NCI-H748 treated with DMSO at 0.1 percent for 48 hours (cell line): ENCODE measurements at places on chromosomes 7 and 10.

DNA sequence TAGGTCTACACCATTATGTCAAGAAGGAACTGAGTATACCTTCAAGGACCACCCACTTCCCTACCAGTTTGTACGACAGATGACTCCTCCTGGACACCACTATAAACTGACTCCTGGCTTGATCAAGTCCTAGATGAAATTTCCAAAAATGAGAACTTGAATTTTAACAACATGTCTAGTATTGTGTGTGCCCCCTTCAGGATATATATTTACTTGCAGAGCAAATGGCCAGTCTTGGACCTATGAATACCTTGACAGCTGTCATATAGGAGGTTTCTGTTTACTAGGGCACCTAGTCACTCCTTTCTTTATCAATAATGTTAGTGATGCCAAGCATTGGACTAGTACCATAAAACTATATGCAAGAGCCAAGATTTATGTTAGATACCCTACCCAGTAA, 94.1 kb upstream of the TMEM26 start:
- DNase-seq: no peak

DNA sequence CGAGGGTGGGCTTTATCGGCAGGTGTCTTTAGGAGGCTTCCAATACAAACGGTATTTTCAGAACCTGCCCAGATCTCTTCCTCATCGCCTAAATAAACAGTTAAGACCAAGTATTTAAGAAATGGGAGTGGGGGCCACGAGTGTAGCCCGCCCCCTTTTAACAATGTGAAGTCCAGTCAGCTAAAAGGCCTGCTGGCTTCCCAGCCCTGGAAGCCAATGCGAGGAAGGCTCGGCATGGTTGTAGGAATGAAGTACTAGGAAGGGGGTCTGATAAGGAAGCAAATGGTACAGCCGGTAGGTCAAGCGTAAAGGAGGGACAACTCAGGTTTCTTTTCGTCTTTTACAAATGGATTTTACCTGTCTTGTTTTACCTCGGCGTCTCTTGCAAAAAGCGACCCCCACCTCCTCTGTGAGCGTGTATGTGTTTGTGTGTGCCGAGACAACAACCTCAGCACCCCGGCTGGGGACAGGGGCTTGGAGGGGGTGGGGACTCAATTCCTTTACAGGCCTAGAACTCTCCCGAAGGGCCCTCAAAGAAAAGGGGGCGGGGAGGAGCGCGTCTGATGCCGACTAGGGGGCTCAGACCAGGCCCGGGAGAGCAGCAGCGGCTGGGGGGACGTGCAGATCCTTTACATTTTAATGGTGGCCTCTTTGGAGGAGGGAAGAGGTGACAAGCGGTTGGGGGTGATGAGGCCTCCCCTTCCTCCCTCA, 147.6 kb downstream of the GPR85 start:
- DNase-seq: peak; percentile 35

GRCh38 chr10:123559066-123559822, 106.9 kb upstream of the GPR26 start:
- peak; percentile 38 for DNase-seq

DNA sequence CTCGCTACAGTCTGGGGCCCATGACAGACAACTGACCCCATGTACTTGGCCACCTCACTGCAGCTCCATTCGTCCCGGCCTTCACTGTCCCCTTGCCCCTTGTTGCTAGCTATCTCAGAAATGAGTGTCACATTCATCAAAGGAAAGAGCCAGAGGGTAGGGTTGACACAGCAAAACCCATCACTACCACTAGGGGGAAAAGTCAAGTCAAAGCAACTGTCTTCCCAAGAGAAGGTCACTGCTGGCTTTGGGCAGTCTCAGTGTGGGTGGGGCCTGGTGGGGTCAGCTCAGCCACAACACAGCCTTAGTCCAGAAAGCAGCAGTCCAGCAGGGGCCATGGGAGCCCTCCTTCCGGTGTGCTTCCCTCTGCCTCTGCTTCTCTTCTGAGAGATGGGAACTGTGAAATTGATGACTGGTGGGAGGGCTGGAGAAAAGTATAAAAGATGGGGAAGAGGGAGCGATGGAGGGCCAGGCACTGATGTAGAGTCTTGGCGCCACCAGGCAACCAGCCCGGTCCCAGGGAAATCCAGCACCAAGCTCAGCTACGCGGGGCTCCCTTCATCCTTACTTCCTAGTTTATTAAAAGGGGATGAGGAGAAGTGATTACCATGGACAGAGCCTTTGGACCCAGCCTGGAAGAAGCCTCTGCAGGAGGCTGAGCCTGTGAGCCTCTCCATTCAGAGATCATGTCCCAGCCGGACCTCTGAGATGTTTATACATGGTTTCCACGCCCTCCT, 58.0 kb downstream of the PLXNA4 start:
- no peak for DNase-seq

DNA sequence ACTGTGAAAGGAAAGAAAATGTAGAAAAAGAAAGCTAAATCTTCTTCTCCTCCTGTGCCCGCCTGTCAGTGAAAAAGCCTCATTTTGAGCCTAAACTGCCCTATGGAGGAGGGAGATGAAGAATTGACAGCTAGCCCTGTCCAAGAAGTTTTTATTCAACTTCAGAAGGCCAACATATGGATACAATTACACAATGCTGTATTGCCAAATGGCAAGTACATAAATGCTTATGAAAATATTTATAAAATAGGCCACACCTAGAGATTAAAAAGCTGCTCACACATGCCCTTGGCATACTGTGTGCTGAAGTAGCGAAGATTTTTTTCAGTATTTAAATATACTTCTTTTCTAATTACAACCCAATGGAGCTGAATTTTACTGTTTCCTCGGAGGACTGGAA, 65.1 kb upstream of the NEBL start:
- DNase-seq: no peak

- no peak for DNase-seq
These were observed 95.1 kb upstream of the FZD1 start for GRCh38 chr7:91168871-91169829.

DNA sequence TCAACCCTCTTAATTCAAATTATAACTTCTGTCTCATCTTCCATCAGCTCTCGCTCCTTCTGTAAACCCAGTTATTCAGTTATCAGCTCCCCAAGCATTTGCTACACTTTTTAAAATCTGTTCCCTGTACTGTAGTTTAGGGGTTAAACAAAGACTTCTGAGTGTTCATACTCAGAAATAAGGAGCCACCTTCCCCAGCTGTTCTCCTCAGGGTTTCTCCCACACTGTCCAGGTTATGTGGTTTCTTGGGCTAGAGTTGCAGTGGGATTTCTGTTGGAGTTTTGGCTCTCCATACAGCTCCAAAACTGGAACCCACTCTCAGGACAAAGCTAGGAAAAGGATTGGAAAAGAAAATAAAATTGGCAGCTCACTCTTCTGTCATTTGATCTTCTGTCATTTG, 20.8 kb downstream of the NHLRC2 start:
- DNase-seq: no peak

DNA sequence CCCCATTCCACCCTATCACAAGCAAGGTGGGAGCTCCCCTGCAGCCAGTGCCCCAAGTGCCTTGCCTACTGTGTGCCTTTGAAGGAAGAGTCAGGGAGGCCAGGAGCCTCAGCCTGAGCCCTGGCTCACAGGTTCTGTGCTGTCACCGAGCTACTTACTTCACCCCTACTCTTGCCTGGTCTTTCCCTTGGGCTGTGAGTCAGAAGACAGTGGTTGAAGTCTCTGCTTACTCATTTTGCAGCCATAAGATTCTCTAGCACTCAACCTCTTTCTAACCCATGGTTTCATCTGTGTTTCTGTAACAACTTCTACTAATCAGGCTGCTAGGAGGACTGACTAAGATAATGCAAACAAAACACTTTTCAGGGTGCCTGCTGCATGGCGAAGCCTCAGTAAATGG, 114.5 kb downstream of the PLCE1 start:
- no peak for DNase-seq

GRCh38 chr10:43253461-43254198, 13.2 kb downstream of the RASGEF1A start:
- DNase-seq: no peak

- DNase-seq: no peak
These were observed 263.9 kb upstream of the FZD1 start for GRCh38 chr7:90999989-91000979.

DNA sequence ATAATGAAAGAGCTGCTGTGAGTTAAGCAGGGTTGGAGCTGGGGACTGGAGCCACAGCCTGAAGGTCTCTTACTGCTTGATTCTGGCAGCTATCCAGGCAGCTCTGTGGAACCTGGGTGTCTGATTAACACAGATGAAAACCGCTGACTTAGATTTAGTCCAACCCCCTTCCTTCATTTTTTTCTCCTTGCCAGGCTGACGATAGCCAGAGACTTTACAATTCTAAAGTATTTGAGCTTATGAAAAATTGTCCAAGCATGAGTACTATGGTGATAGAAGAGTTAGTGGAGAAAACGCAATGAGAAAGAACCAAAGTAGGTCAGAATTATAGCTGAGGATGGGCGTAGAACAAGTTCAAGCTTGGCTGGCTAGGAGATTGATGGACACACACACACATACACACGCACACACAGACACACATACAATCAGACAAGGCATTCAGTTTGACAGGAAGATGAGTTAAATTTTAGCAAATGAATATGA, 13.5 kb upstream of the GPR85 start:
- DNase-seq: no peak

DNA sequence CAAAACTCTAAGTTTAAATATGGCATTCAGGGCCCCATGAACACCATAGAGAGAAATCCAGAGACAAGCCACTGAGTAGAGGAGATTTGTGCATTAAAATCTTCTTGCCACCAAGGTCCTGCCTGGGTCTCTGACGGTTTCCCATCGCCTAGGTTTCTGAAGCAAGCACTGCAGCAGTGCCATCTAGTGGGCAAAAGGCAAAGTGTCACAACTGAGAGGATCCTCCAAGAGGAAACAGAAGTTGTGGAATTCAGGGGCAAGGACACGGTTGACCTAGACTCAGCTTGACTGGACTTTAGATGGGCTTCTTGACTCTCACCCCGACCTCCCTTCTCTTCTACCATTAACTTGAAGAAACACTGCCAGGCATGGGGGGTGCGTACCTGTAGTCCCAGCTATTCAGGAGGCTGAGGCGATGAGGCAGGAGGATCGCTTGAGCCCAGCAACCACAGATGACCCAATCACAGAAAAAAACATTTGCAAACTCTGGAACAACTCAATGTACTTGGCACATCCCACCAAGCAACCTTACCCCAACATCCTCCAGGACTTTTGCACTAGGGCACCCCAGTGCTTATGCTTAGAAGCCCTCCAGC, 604.1 kb downstream of the GALNT17 start:
- DNase-seq: peak; percentile 2

- peak; percentile 74 for DNase-seq
These were observed 628.7 kb downstream of the TYW1 start for GRCh38 chr7:67625257-67625737.

GRCh38 chr10:122127943-122128342, 139.0 kb downstream of the TACC2 start:
- no peak for DNase-seq

DNA sequence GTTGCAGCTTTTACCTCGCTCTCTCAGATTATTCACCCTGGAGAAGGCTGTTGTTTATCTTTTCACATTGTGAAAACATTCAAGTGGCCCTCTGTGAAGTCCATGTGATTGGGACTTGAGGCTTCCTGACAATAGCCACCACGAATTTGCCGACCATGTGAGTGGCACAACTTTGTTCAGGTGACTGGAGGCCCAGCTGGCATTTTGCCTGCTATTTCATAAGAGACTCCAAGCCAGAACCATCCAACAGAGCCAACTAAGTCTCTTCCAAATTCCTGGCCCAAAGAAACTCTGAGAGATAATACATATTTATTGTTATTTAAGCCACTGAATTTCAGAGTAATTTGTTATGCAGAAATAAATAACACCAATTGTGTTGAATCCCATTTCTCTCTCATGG, 38.2 kb upstream of the CCSER2 start:
- DNase-seq: no peak

DNA sequence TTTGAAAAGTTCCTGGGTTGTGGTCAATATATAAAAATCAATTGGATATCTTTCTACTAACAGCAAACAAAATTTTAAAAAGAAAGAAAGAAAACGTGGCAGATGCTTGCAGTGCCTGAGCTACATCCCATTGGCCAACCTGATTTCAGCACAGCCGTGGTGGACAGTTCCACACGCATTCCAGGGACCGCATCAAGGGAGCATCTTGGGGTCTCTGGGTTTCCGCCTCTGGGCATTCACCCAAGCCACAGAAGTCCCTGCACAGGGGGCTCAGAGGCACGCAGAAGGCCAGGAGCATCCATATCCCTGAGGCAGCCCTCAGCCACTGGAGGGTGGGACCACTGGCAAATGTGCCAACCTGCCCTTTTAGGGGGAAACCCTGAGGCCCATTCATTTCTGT, 254.5 kb upstream of the RNF32 start:
- no peak for DNase-seq

DNA sequence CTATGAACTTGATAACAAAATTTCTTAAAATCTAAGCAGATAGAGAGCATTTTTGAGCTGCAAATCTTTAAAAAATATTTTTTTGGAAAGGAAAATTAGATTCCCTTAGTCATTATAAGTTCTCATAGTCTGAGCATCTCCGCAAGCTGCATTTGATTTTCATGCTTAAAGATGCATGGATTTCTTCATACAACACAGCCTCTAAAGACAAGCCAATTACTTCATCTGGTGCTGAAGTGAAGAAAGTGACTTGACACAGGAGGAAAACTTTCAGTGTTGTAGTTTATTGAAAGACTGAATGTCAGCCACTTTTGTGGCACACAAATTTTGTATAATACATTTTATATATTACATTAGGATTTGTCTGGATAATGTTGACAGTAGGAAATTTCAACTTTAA, 22.5 kb downstream of the SEMA3D start:
- DNase-seq: no peak

DNA sequence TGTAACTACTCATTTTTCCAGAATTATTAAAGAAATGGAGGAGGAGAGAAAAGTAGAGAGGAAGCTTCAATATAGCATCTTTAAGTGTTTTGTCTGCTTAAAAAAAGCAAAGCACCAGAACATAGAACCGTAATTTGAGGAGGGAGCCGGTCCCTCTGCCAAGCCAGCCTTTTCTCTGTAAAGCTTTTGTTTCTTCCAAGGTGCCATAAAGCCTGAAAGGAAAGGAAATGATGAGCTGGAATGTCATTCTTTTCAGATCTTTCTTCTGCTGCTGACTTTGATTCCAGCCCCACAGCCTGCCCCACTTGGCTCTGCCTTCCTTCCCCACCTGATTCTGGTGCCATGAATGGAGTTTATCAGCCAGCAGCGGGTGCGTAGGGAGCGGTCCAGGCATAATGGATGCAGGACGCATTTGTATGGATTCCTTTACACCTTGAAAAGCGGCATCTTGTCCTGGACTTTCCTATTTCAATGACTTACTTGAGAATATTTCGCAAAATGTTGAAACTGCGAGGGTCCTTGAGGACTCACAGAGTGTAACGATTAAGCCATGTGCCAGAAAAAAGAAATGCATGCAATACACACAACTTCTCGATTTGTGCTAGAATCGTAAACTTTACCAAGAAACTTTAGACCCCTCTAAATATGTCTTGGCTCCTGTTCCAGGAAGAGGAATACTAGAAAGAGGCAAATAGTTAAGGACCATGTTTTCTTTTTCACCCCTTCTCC, 569.5 kb upstream of the MGMT start:
- no peak for DNase-seq

DNA sequence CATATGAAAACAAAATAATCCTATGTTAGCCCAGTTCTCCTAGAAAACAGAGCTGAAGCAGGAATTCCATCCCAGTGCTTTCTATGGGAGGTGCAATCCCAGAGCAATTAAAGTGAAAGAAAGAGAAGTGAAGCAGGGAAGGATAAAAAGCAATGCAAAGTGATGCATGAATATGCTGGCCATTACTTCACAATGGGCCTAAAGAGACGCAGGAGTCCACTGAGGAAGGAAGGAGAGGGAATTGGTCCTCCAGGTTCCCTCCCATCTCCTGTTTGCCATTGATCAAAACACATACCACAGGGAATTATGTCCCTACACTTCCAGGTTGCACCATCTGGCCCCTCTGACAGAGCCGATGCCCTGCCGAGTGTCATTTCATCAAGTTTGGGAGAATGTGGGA, 392.2 kb upstream of the NFE2L3 start:
- no peak for DNase-seq
